ENCODE measurements at places on chromosomes 12 and 14.

- no peak for DNase-seq
Observed at GRCh38 chr14:99038431-99038820, 233.6 kb downstream of the BCL11B start.

DNA sequence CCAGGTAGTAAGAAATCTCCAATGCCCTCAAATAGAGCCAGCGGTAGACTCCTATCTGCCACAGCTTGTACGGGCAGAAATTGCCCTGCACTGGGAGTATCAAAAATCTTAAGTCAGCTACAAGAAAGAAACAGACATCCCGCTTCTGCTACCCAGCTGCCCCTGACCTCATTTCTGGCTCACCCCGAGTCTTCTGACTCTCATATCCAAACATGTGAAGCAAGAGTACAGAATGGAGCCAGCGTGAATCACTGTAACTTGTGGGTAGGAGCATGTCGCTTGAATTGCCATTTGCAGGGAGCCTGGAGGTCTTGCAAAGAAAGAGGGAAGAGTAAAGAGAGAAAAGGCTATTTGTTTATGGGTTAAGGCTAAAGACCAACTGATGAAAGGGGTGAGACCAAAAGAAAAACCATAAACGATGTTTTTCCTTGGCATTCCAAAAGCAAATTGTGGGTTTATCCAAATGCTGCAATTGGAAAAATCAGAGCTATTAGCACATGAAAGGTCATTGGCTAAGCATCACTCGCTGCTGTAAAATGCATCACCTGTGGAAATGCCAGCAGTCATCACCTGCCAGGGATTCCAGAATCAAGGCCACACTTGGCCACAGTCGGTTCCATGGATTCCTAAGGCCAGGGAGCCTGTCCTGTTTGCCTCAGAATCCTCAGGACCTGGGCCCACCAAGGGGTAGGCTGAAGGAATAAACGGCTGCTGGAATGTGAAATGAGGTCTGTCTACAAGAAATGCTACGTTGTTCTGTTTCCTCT, 86.6 kb downstream of the FOXN3 start:
- DNase-seq: no peak

DNA sequence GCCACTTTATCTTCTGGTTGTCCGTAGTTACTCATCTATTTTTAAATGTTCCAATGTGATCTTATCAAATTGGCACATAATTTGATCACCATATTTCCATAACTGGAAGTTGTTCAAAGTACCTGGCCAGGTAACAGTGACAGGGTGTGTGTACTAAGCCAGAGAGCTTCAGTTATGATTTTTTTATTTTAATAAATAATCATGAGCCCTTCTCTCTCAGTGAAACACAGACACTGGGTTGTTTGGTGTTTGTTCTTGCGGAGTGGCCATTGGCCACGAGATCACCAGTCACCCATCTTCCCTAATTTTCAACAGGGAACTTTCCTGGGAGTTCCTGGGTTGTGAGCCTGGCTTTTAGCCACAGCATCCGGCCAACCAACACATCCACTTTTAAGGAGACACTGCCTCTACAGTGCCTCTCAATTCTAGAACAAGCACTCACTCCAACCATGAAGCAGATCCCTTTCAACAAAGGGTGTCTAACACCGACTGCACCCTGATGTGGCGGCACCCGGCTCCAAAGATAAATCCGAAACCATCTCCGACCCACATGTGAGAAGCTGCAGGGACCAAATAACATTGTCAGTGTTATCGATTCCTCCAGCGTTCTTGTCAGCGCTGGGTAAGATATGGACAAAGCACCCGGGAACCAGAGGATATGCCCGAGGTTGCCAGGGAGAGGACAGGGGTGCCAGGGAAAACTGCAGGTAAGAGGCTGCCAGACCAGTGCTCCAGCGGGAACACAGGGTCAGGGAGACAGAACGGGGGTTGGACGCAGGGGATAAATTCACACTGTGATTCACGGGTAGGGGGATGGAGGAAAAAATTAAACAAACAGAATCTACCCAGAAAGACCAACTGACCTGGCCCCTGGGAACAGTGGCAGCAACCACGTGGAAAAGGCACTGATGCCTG, 49.9 kb downstream of the FOXN3 start:
- DNase-seq: no peak

GRCh38 chr14:54867011-54867410, 35.6 kb downstream of the GCH1 start:
- DNase-seq: no peak

Data from suprapubic skin (tissue), 4 donors.